Fibroblast of lung (primary cell): ENCODE measurements at places on chromosomes 11 and 22.

DNA sequence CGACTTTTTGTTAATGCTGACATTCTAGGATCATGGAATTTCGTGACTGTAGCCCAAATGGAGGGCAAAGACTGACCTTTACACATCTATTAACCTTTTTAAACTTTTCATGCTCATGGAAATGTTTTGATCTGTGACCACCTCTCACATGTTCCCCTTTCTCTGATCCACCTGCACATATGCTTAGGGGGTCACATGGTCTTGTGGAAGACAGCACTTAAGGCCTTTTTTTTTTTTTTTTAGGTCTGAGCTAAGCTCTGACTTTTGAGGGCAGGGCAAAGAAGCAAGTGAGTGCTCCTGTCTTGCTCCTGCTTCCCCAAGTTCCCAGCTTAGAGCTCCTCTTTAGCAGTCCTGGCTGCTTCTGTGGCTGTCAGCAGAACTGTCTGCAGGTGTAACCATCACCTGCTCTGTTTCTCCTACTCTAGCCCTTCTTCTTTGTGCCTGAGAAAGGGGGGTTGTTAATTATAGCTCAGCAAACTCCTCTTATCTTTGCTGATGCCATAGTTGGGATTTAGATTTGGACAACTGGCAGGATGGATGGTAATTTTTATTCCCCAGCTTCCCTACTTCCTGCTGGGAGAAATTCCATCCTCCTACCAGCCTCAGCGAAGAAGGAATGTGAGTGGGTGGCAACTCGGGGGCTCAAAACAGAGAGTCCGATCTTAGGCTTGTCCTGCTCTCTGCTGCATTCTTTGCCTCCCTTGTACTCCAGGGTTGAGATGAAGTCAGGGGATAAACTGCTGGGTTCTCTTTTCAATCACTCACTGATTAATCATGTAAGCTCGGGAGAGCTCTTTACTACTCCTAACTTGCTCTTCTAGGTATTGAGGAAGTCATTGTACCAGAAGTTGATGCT is 64.4 kb downstream of the GRAMD1B start:
- DNase-seq: peak; percentile 85

DNA sequence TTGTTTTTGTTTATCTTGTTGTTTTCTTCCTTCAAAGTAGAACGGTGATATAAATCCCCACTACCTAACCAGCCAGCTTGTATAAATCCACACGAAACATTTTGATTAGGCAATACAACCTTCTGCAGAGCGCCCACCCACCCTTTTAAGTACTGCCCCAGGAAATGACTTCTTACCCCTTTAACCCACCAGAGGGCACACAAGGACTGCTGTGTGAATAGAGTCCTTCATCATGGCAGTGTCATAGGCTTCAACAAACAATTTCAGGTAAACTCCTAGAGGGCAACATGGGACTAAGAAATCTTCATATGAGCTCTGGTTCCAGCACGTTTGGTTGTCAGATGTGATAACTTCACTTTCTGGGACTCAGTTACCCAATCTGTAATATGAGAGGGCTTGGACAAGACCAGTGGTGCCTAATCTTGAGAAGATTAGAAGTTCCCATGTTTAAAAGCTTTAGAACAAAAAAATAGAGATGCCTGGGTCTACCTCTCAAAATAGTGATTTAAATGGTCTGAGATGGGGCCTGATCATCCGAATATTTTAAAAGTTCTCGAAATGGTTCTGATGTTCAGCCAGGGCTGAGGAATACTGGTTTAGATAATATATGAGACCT is 56.1 kb downstream of the PIWIL4 start:
- peak; percentile 70 for DNase-seq

- no peak for DNase-seq
These were observed 243.9 kb downstream of the ST3GAL4 start for GRCh38 chr11:126599217-126599897.

DNA sequence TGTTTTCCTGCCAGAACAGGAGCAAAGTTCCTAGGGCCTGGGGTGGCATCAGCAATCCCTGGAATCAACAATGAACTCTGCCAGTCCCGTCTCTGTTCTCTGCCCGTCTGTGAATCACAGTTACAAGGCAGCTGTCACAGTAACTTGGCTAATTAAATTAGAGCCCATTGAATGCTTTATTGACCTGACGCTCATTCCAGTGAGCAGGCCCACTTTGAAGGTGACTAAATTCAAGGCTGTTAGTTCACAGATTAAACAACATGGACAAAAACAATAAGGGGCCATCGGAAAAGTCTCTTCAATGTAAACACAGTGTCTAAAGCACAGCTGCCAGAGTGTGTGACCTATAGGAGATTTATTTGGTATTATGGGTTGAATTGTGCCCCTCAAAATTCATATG is 17.7 kb upstream of the TMPRSS5 start:
- no peak for DNase-seq
